Activated T-cell treated with anti-CD3 and anti-CD28 coated beads for 48 hours (primary cell): ENCODE measurements at places on chromosomes 2 and 18.

DNA sequence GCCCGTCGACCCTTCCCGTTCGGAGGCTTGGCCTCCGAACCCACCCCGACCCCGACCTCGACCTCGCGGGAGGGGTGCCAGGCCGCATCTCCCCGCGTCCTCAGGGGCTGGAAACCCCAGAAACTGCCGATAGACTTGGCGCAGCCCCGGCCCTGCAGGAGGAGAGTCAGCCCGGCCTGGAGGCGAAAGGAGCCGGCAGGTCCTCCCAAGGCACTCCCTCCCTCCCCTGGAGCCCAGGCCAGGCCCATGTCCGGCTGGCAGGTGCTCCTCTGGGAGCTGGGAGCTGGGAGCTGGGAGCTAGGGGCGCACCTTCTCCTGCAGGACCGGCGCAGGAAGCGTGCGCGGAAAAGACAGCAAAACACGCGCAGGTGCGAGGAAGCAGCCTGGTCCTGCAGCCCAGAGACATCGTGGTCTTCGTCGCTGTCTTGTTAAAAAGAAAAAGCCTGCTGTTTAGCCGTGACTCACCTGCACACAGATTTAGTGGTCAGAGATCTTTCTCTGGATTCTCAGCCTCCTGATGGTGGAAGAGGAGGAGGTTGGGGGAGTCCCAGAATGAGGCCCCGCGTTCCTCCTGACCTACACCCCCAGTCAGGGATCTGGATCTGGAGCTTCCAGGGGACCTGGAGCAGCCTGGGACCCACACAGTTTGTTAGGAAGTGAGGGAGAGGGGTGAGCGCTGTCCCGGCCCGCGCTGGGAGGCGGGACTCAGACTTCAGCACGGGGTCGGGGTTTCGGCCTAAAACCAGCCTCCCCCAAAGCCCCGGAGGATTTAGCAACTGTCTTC lies 660 bp upstream of the MBP start:
- DNase-seq: no peak

DNA sequence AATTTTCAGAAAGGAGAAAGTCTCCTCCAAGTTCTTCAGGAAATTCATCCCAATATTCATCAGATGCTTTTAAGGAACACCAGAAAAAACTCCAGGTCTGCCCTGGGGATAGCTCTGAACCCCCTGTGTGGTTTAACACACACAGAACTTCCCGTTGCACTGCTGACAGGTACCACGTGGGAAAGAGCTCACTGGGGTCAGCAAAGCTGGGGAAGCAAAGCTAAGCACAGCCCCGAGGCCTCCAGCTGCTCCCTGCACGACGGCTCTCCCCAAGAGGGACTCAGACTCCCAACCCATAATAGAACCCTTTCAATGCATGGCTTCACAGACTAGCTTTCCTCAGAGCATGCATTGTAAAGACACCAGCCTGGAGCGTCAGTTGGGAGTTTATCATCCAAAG lies 28.0 kb downstream of the ADI1 start:
- DNase-seq: no peak

DNA sequence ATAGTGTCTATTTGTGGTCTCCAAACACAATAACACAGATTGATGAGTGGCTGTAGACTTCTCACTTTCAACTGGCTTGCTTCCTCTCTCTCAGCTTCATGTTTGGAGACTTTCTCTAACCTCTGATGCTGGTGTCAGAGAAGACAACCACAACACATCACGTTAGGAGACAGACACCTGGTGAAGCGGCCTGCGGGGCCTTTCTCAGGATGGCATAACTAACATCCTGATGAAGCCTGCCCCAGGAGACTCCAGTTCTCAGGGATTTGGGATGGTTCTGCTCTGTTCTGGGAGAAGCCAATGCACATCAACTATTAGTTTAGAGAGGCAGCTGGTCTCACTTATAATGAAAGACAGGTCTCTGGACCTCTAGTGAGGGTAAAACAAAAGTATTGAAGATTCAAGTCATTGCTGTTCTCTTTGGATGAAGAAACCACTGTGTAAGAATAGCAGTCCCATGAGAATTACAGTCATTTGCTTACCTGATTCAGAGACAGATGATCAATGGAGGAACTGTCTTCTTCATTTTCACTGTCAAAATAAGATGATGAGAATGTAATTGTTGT lies 2.0 kb downstream of the IL1A start:
- no peak for DNase-seq

GRCh38 chr18:31835528-31836133 lies 75.0 kb upstream of the SLC25A52 start:
- no peak for DNase-seq

DNA sequence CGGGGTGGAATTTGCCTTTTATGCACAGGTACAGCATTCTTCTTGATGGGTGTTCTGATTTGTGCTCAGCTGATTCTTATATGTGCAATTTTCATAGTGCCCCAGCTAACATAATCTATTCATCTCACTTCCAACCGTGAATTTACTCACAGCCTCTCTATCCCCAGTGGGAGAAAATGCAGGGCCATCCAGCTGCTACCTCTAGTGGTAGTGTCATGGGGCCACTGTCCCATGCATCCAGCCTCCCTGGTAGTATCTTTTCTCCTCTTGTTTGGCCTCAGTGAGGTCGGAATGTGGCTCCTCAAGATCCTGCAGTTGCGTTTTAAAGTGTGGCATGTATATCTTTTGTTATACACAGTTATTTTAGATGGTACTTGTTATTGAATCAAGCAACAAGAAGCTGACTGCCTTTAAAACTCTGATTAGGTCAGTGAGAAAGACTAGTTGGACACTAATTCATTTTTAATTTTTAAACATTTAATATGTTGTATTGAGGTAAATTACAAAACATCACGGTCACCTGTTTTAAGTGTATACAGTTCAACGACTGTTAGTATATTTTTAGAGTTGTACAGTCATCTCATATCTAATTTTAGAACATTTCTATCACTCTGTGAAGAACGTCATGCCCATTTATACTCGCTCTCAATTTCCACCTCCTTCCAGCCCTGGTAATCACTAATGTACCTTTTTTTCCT lies 67.9 kb upstream of the TXNDC2 start:
- no peak for DNase-seq

DNA sequence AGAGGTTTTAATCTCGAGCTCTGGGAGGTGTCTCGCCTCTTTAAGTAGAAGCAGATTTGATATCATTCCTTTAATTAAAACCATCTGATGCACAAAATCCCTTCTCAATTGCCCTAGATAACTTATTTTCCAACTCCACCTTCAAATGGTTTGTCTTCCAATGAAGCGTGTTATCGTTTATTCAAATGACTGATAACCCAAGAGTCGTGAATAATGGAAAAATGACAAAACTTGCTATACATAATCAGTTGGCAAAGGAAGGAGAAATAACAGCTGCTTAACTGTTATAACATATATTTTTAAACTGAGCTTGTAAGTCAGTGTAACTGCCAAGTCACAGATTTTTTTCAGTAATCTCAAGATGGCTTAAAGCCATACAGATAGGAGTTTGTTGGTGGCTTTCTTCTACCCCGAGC lies 144.6 kb downstream of the QPCT start:
- no peak for DNase-seq

- no peak for DNase-seq
Observed at GRCh38 chr2:32977228-32977758, 30.5 kb downstream of the LTBP1 start.

GRCh38 chr2:98915751-98916358 lies 20.2 kb downstream of the CRACDL start:
- no peak for DNase-seq

- no peak for DNase-seq
Observed at GRCh38 chr2:175275539-175275938, 94.0 kb upstream of the ATP5MC3 start.

DNA sequence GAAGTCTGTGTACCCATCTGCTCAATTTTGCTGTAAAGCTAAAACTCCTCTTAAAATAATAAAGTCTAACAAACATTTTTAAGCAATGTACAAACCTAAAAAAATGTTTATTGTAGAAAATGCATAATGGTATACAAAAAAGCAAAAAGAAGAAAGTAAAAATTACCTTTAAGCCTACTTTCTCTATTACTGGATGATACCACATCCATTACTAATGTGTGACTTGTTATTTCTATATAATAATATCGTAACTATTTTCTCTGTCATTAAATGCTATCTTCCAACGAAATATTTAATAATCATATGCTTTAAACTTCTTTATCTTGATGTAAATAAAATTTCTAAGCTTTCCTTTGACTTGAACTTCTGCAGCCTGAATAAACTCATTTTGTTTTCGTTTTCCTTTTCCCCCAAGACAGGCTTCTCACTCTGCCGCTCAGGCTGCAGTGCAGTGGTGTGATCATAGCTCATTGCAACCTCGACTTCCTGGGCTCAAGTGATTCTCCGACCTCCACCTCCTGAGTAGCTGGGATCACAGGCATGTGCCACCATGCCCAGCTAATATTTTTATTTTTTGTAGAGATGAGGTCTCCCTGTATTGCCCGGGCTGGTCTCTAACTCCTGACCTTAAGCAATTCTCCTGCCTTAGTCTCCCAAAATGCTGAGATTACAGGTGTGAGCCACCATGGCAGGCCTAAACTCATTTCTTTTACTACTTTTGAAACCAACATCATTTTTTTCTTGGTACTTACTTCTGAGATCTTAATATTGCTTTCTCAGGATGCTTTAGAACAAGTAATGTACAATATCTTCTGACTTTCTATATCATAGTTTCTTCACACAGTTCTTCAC lies 18.1 kb upstream of the DNAH7 start:
- no peak for DNase-seq

GRCh38 chr2:236017446-236017845 lies 150.7 kb downstream of the GBX2 start:
- DNase-seq: no peak

GRCh38 chr18:23833714-23834113 lies 144.5 kb downstream of the LAMA3 start:
- DNase-seq: no peak

DNA sequence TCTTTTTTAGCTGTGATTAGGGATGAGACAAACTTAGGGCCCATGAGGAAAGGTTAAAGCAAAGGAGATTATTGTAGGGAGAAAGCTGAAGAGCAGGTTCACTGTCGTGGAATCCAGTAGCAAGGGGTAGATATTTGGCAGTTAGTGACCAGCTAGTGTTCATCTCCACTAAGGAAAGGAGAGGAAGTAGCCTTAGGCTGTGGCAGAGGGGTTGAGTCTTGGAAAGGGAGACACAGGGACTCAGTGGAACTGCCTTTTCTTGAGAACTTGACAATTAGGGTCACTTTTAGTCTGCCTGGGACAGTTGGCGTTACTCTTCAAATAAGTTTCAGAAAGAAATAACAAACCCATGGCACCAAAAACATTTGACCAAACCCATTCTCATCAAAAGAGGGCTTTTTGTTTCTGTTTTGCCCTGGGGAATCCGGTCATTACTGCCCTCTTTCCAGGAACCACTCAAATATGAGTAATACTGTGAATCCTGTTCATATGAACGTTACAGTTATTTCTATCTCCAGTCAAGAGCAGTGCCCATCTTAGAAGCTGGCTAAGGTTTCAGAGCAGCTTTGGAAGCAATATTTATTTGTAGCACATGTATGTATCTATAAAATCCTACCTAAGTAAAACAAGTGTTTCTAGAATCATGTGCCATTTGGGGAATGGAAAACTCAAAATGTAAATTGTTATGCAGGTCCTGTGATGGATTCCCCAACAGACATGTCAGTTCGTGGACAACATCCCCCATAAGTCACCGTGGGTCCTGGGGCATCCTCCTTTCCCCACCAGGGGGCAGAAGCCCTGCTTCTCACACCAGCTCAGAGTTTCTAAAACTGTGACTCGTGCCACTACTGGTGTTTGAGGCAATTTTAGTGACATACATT lies 77.3 kb upstream of the PHLPP1 start:
- DNase-seq: peak; percentile 48

GRCh38 chr2:203858176-203858575 lies 9.4 kb upstream of the CTLA4 start:
- no peak for DNase-seq

- no peak for DNase-seq
Observed at GRCh38 chr2:194102546-194102945, 1554.5 kb upstream of the SLC39A10 start.

GRCh38 chr2:179588486-179589145 lies 272.8 kb downstream of the ZNF385B start:
- no peak for DNase-seq

GRCh38 chr18:21448299-21448698 lies 152.2 kb downstream of the ESCO1 start:
- DNase-seq: no peak

- no peak for DNase-seq
Observed at GRCh38 chr2:5022061-5022460, 670.1 kb upstream of the SOX11 start.

DNA sequence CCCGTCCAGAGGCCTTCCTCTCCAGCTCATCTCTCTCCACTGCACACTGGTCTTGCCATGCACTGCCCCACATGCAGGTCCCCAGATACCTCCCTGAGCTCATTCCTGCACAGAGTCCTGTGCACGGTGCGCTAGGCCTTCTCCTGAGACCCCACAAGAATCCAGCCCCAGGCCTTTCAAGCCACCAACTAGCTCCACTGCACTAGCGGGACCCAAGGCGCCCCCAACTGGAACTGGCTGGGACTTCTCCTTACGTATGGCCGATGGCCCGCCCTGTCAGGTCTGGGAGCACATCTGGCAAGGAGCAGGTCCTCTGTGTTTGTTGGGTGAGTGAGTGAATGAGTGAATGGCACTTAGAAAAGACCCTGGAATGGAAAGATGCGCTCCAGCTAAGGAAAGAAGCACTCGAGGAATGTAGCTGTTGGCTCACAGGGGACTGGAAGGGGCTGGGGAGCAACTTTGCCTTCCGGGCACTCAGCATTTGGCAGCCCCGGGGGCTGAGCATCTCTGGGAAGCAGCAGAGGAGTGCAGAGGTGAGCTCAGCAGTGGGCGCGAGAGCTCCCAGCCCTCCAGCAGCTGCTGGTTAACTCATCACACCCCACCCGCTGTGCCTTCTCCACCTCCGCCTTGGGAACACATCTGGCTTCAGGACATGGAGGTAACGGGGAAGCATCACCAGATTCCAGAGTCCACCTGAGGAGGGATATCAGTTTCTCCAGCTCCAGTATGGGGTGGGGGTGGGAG lies 223.1 kb downstream of the GLI2 start:
- no peak for DNase-seq

DNA sequence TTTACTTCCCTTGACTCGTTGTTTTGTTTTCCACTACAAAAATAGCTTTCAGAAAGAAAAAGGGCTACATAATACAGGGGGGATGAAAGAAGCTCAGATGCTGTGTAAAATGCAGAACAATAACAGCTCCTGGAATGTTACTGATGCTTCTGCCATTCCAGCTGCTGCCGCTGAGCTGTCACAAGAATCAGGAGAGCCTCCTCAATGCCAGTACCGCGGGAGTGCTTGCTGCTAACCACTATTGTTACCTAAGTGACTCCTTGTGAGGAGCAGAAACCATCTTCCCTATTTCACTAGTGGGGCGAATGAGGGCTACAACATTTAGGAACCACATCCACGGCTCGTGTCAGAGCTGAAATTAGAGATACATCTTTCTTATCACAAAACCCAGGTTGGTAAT lies 384.8 kb downstream of the GALR1 start:
- no peak for DNase-seq

GRCh38 chr2:71154798-71155197 lies 24.4 kb downstream of the MPHOSPH10 start:
- DNase-seq: no peak

GRCh38 chr2:95018301-95018700 lies 7.2 kb upstream of the MAL start:
- no peak for DNase-seq
